ENCODE measurements at places on chromosomes 3 and 15.

DNA sequence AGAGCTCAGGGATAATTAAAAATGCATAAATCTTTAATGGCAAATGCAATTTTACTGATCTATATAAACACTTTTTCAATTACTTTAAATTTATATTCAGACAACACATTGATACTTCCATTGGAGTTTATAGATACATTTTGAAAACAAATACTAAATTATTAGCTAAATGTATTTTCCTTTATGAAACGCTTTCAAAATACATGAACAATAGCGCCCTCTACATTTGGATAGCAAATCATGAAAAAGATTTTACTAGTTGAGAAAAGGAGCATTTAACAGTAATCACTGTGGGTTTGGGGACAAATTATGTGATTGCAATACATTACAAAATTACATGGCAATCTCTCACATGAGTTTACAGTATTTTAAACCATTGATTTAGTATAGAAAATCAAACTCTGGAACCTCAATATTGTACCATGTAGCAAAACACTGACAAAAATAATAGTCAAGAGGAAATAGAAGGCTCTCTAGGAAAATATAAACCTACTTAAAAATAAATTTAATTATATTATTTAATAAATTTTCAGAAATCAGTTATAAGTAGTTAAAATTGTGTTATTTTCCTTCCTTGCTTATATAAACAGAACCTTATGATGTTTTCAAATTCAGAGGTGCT is 207.9 kb downstream of the ZIC1 start:
- no peak for DNase-seq

DNA sequence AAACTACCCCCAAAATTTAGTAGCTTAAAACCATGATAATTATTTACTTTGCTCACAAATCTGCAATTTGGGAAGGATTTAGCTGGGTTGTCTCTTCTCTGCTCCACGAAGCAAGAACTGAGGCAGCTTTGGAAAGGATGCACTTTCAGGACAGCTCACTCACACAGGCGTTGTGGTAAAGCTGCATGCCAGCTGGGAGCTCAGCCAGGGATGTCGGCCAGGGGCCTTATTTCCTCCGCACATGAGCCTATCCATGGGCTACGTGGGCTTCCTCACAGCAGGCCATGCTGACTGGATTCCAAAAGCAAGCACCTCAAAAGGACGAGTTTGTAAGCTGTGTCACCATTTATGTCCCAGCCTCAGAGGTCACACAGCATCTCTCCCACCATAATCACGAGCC is 301.3 kb upstream of the IGF1R start:
- no peak for DNase-seq

GRCh38 chr3:72250725-72251124 is 465.8 kb upstream of the PROK2 start:
- no peak for DNase-seq

DNA sequence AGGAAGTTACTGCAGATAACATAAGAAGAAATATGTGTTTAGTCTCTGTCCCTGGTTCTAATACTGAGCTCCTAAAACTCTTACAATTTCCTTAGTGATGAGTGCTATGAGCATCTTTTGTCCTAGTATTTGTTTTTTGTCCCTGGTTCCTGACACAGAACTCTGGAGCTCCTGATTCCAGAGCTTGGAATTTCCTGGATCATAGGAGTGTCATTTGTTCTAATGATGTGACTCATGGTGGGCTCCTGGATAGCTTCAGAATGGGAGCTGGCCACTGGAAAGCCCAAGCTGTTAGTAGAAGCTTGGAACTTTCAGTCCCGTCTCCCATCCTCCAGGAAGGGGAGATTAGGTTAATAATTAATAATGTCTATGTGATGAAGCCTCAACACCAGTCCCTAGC is 98.2 kb downstream of the CNTN6 start:
- no peak for DNase-seq

- DNase-seq = no peak
Observed at GRCh38 chr15:70597056-70597603, 166.2 kb downstream of the UACA start.

DNA sequence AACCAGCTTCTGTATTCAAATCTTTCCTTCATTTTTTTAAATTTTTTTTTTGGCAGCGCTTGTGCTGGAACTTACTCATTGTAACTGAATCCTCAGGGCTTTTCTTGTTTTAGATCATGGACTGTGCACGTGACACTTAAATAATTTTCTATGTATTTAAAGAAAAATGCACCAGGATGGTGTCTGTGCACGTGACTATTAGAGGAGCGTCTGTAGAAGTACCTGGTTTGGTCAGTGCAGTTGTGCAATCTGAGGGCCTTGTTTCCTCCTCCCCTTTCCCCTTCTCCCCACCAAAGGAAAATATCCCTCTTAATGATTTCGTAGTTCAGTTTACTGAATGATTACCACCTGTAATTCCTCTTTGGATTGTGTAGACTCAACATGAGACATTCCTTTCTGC is 31.3 kb downstream of the EDEM1 start:
- no peak for DNase-seq

DNA sequence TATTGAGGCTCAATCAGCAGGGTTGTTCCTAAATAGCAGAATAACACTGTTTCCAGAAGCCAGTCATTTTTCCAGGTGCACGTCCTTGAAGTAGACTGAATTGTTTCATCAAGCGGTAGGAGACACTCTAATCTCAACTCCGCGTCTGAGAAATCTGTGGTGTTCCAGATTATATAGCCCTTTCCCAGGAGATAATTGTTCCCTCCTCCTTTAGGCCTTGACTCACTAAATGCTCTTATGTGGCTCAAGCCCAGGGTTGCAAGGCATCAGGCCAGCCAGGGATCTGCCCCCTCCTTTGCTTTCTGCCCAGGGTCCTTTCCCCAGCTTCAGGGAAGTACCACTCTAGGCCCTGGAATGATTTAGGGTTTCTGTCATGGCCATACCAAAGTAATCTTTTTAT is 5.7 kb upstream of the HLTF start:
- no peak for DNase-seq

- no peak for DNase-seq
Observed at GRCh38 chr15:100714034-100714748, 111.8 kb downstream of the ASB7 start.

DNA sequence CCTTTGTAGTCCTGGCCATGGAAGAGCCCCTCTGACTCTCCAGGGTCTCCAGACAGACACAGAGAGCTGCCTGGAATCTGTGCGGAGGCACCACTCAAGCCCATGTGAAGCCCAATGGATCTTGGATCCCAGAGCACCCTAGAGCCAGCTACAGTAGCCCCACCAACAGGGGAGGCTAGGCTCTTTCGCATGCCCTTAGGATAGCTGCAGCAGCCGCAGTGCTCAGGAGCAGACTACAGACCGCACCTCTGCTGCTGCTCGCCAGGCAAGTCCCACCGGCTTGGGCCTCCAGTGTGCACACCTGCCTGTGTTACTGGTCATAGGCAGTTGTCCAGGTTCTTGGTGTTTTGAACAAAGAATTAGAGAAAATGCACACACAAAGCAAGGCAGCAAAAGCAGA is 131.6 kb downstream of the SPATA16 start:
- DNase-seq = no peak

DNA sequence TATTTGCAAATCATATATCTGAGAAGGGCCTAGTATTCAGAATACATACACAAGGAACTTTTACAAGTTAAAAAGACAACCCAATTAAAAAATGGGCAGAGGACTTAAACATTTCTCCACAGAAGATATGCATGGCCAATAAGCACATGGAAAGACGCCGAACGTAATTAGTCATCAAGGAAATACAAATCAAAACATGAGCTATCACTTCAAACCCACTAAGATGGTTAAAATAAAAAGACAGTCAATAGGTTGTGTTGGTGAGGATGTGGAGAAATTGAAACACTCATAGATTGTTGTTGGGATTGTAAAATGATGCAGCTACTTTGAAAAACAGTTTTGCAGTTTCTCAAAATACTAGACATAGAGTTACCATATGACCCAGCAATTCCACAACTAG is 61.2 kb upstream of the NEO1 start:
- DNase-seq = no peak

DNA sequence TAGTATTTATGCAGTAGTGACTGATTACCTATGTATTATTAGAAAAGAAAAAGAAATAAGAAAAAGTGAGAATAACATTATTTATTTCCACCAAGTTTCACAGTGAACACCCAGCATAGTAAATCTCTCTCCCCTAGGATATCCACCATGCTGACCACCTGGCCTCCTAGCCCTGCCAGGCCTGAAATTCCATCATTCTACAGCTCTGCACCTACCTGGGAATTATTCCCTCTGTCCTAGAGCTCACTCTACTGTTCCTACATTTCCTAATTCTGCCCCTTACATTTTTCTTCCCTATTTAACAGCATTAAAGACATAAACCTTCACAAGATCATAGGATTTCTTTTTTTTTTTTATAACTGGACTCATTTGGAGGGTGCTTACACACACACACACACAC is 525.3 kb upstream of the PPP2R3A start:
- no peak for DNase-seq

DNA sequence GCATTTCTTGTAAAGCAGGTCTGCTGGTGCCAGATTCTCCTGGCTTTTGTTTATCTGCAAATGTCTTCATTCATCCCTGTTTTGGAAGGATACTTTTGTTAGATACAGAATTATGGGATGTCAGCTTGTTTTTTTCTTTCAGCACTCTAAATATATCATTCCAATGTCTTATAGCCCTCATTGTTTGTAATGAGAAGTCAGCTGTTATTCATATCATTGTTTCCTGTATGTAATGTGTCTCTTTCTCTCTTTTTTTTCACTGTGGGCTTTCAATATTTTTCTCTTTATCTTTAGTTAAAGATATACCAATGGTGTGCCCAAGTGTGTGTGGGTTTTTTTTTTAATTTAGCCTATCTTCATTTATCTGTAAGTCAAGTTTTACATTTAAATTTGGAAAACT is 65.6 kb upstream of the DCP1A start:
- no peak for DNase-seq

- DNase-seq = no peak
Observed at GRCh38 chr3:94349310-94349878, 286.5 kb downstream of the NSUN3 start.

DNA sequence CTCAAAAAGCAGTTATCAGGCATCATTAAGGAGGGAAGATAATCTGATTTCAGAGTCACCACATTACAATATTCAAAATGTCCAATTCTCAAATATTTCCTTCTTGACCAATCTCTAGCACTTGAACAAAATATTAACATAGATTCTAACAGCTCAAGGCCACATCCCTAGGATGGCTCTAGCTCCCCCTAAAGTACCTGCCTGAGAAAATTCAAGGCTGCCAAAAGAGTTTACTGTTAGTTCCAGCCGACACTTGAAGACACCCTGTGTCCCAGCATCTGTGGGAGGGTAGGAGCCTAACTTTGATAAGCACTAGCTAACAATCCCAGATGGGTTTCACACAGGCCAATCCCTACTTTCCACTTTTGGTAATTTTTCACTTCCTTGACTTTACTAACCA is 10.4 kb downstream of the NSMCE3 start:
- DNase-seq = no peak

DNA sequence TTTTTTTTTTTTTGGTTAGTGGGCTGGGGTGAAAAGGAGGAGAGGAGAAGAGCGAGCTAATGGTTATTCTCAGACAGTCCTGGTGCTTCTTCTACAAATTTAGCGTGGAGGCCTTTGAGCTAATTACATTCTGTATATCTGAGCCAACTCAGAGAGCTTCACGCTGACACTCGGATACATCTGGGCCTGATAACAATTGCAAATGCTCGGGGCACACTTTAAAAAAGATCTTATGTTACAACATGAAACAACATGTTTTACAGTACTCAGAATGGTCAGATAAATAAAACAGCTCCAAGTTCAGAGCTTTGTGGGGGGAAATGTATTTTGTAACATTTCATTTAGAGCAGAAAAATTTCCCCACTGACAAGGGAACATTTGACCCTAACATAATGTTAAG is 966.9 kb upstream of the NR2F2 start:
- DNase-seq = no peak

GRCh38 chr3:126535636-126536035 is 11.7 kb downstream of the CHST13 start:
- DNase-seq = no peak

DNA sequence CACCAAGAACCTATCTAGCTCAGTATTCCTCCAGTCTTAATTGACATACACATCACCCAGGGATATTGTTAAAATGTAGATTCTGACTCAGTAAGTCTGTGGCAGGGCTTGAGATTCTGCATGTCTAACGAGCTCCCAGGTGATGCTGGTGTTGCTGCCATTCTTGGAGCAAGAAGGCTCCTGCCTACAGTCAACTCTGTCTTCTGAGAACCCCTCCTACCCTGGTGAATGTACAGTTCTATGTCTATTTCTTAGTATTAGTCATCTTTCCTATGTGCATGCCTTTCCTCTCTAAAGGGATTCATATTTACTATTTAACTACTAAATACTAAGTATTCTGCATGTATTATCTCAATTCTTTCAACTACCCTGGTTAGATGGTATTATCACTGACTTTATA is 268.7 kb downstream of the EDEM1 start:
- DNase-seq = no peak

DNA sequence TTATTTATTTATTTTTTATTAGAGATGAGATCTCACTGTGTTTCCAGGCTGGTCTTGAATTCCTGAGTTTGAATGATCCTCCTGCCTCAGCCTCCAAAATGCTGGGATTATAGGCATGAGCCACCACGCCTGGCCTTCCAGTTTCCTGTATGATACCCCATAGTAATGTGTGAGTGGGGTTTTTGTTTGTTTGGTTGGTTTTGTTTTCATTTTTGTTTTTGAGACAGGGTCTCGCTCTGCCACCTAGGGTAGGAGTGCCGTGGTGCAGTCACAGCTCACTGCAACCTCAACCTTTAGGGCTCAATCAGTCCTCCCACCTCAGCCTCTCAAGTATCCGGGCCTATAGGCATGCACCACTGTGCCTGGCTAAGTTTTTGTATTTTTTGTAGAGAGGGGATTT is 30.9 kb downstream of the GOLM2 start:
- DNase-seq = no peak

DNA sequence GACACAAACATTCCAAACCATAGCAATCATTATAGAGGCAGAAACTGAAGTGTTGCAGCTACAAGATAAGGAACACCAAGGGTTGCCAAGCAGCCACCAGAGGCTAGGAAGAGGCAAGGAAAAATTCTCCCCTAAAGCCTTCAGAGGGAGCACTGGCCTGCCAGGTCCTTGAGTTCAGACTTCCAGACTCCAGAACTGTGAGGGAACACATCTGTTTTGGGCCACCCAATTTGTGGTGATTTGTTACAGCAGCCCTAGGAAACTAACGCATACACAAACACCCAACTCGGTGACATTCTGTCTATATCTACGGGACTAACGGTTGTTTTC is 54.6 kb downstream of the MB21D2 start:
- no peak for DNase-seq

GRCh38 chr15:49441356-49441755 is 18.3 kb downstream of the FGF7 start:
- no peak for DNase-seq

GRCh38 chr3:152260026-152260425 is 8.7 kb upstream of the MBNL1 start:
- DNase-seq = no peak

DNA sequence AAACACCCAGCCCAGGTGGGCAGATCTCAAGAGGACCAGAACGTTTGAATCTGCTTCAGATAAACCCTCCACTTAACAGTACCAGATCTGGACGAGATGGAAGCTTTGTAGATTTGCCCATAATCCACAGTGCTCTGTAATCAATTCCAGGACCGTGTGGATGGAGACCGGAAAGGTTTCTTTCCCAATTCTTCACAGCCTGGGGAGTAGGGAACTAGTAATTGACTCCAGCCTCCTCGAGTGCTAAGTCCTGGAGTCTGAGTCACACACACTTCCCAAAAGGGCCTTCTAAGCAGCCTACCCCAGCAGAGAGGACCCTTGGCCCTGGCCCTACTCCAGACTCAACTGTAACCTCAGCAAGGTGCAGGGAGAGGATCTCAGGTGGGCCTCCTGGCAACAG is 56.2 kb upstream of the TSEN2 start:
- no peak for DNase-seq

- DNase-seq = no peak
Observed at GRCh38 chr15:42210696-42211095, 2.6 kb upstream of the VPS39 start.
